ENCODE measurements at places on chromosomes 7 and 10. TPM values are rescaled to one million over a fixed set of nuclear protein-coding genes. Genes with fewer than 3 reads are reported as not detected.

DNA sequence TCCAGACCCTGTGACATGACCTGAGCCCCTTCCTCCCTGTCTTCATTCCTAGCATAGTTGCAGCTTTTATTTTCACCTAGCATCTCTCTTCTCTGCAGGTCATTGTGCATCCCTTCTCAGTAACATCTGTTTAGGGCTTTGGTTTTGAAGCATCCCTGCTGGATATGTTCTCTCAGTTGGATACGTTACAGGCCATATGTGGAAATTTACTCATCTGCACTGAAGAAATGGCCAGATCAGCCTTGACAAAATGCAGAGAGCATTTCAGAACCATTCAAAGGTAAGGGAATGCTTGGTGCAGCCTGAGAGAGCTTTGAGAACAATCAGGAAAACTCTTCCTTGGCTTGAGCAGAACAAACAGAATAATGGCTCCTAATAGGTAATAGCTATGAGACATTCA, 647.0 kb downstream of the KCNMA1 start:
- no peak overlapping the region for H3K4me3 ChIP-seq
- no peaks in the 10 kb centered on the region for H3K27me3 ChIP-seq
- H3K4me1 ChIP-seq = peaks cover 9% of the 10 kb centered on the region

DNA sequence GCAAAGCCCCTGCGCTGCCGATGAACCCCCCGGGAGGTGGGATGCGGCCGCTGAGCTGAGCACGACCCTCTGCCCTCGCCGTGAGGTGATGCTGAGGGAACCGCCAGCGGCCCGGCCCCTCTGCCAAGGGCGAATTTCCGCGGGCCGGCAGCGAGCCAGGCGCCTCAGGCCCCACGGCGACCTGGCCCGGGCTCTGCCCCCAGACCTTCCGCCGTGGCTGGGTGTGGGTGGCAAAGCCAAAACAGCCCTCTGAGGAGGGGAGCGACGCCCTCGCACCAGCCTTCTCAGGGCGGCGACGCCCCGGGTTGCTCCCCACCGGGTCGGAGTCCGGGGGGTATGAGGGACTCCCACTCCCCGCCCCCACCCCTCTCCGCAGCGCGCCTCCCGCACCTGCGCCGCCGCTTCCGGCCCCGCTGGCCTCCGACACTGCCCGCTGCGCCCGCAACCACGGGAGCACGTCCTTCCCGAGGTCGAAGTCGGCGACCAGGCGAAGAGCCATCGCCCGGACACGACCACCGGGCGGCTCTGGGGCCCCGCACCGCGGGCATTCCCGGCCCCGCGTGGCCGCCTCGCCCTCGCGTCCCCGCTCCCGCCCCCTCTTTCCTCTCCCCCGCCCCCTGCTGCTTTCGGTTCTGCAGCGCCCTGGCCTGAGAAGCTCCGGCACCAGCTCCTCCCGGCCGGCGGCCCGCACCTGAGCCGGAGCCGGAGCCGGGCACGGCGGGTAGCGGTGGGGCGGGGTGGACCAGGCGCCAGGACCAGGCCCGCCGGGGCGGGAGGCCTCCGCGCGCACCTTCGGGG, at the start of gene GSAP:
Gene GSAP (minus strand): TSS at position 527 of the 798 bp plus-strand sequence. CDS start 28 bp downstream, at position 499.
- no peaks in the 10 kb centered on the region for H3K36me3 ChIP-seq
- no peaks in the 10 kb centered on the region for H3K4me1 ChIP-seq
- H3K27me3 ChIP-seq = peaks cover 2% of the 10 kb centered on the region
- DNase-seq = peak; percentile 47

- peaks cover under 1% of the 10 kb centered on the region for H3K27me3 ChIP-seq
- H3K27ac ChIP-seq = peak overlapping the region; percentile 34
- no peak for DNase-seq
- no peak overlapping the region for H3K4me3 ChIP-seq
- H3K36me3 ChIP-seq = no peaks in the 10 kb centered on the region
These were observed 93.1 kb downstream of the NRP1 start for GRCh38 chr10:33241351-33241750.

DNA sequence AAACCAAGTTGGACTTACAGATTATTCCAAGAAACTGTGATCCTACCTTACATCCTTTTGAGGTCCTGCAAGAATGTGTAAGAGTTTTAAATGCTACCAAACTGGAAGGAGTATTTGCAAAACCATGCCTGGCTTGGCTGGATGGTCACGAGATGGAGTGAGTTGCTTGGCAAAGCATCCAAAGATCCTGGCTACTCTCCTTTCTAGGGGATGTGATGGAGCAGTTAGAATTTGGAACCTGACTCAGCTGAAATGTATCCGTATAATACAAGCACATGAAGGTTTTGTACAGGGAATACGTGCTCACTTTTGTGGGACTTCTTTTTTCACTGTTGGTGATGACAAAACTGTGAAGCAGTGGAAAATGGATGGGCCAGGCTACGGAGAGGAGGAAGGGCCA, 13.3 kb upstream of the SYPL1 start:
- DNase-seq = no peak

GRCh38 chr10:20162123-20162522, 345.9 kb downstream of the PLXDC2 start:
- peaks cover 7% of the 10 kb centered on the region for H3K4me1 ChIP-seq
- H3K36me3 ChIP-seq = no peaks in the 10 kb centered on the region
- DNase-seq = no peak
- no peak overlapping the region for H3K27ac ChIP-seq
- no peak overlapping the region for H3K4me3 ChIP-seq
- no peaks in the 10 kb centered on the region for H3K27me3 ChIP-seq

DNA sequence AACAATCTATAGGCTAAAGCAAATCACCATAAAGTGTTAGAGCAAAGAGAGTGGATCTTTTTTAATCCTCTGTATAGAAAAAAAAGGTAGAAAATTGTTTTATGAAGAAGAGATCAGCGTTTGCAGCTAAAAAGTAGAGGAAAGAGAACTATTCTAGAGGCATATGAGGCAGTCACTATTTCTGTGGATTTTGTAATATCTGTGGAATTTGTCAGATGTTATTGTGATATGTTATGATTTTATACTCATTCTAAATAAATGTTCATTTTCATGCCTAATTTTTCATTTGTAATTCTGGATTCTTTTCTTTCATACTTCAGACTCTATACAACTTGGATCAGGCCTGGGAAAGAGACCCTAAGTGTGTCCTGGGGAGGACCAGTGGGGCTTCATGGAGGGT, 295.0 kb upstream of the LYZL1 start:
- H3K36me3 ChIP-seq = no peaks in the 10 kb centered on the region
- peaks cover 1% of the 10 kb centered on the region for H3K27me3 ChIP-seq
- H3K4me1 ChIP-seq = no peaks in the 10 kb centered on the region
- H3K27ac ChIP-seq = no peak overlapping the region
- H3K4me3 ChIP-seq = no peak overlapping the region

AIFM2 gene
- 0.74 TPM for total RNA-seq

APBB1IP gene
- total RNA-seq = not detected
